HFFc6 (cell line): ENCODE measurements at places on chromosomes 6 and 20. TPM values are rescaled to one million over a fixed set of nuclear protein-coding genes. Genes with fewer than 3 reads are reported as not detected.

Gene COL12A1
- total RNA-seq: 206 to 279 TPM (median 229 TPM) in 3 replicates

Gene PRDM13
- total RNA-seq: not detected in 3 replicates

Gene MAN1A1
- total RNA-seq: 0.14 to 0.72 TPM (median 0.53 TPM) in 3 replicates

- no peaks in the 10 kb centered on the region for H3K36me3 ChIP-seq
- H3K4me1 ChIP-seq: peaks cover 11% of the 10 kb centered on the region
- H3K27ac ChIP-seq: no peak overlapping the region
- DNase-seq: no peak
- no peak overlapping the region for H3K4me3 ChIP-seq
Observed at GRCh38 chr6:80974579-80974978, 777.9 kb downstream of the TENT5A start.

DNA sequence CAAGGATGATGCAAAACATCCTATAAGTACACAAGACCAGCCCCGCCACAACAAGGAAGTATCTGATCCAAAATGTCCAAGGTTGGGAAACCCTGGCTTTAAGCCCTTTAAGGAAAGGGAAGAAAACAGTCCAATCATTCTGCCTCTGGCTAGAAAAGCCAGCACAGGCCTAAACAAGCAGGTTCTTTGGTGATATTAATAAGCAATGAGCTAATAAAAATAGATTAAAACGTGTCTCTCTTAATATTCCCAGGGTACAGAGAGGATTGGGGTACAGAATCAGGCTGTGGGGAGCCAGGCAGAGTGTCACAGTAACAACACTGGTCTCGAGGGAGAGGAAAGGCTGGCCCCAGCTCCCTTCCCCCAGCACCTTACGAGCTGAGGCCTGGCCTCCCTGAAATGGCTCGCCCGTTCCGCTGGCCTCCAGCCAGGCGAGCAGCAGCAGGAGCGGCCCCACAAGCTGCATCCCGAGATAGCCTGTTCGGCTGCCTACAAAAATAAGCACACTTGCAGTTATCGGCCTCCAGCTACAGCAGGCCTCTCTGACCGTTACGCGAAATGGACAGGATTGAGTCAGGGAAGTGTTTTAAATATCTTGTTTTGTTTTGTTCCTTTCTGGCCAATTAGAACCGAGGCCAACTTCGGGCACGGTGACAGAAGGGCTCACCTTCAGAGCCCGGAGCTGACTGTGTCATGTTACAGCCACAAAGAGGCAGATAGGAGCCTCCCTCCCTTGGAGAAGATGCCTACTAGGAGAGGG lies 4.0 kb upstream of the ZMYND8 start:
- H3K4me1 ChIP-seq: peaks cover 6% of the 10 kb centered on the region
- H3K4me3 ChIP-seq: peak overlapping the region; percentile 73
- H3K27me3 ChIP-seq: no peaks in the 10 kb centered on the region; the same call in 1 of the 2 replicates
- no peaks in the 10 kb centered on the region for H3K36me3 ChIP-seq
- peak; percentile 83 for DNase-seq

Gene MARCKS
- total RNA-seq: 168 to 201 TPM (median 174 TPM) in 3 replicates

Gene TRIM38
- 6.0 and 6.7 TPM in 2 replicates for total RNA-seq

DNA sequence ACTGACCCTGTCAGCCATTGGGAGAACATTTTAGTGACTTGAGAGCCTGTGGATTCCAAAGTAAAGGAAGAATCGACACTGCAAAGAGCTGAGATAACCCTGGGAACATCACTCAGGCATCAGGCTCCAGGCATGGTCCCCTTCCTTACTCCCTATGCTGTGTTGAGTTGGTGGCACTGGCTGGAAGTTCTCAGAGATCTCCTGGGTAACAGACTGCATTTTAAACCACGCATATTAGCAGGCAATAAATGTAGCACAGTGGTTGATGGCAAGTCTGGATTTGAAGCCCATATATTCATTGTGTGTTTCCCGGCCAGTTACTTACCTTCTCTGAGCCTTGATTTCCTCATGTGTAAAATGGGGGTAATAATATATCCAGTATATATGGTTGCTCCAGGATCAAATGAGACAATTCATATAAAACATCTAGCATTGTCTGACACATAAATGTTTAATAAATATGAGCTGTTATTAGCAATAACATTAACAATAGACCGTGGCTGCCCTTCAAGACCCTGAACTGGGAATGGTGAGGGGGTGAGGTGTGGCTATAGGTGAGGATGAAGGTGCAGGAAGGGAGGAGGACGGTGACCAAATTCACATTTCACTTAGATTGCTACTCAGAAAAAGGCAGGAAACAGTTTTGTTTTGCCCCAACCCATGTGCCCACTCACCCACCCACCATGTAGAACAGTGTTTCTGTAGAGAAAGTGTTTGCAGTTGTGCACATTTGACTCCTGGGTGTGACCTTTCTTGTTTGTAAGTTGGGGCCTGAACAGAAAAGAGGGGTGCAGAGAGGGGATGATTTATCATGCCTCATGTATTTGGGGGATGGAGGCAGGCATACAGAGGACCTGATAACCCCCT lies 2.1 kb downstream of the PLCG1 start:
- H3K4me1 ChIP-seq: peaks cover 59% of the 10 kb centered on the region
- H3K27ac ChIP-seq: peak overlapping the region; percentile 86
- peak overlapping the region; percentile 90 for H3K4me3 ChIP-seq
- H3K36me3 ChIP-seq: no peaks in the 10 kb centered on the region; the same call in 1 of the 2 replicates
- no peak for DNase-seq
- H3K27me3 ChIP-seq: peaks cover 2% of the 10 kb centered on the region

DNA sequence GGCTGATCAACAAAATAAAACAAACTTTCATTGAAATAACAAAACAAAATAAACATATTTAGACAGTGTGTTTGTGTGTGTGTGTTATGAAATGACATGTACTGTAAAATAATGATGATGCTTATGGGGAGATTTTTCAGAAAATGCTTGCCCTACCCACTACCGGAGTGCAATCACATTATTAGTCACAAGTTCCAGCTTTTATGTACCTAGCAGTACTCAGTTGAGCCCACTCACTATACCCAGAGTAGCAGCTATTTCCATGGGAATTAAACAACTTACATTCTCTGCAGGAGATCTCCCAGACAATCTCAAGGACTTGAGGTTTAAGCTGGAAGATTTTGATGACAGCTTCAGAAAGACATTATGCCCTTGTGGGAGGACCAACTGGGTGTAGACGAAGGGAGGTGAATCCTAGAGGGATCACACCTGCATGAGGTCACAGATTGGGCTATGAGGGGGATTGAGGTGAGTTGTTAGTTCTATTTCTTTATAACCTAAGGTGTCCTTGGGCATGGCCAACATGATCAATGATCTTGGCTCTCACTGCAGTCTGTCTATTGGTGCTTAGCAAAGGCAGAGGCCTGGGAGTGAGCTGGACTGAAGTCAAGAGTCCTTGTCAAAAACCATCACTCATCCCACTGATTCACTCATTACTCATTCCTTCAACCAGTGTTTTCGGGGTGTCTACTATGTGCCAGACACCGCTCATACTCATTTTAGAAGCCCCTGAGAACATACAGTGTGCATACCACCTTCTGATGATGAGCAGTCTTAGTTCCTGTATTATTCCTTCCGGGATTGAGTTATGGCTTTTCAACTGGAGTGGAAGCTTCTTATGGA lies 6.7 kb upstream of the CLIC5 start:
- no peaks in the 10 kb centered on the region for H3K4me1 ChIP-seq
- H3K4me3 ChIP-seq: no peak overlapping the region
- H3K27ac ChIP-seq: no peak overlapping the region
- no peaks in the 10 kb centered on the region for H3K36me3 ChIP-seq
- no peak for DNase-seq

GRCh38 chr6:157905590-157906342 lies 75.9 kb upstream of the SYNJ2 start:
- DNase-seq: no peak
- no peaks in the 10 kb centered on the region; the same call in none of the 2 replicates for H3K27me3 ChIP-seq
- peaks cover 17% of the 10 kb centered on the region for H3K4me1 ChIP-seq
- no peak overlapping the region for H3K4me3 ChIP-seq
- peaks cover 36% of the 10 kb centered on the region for H3K36me3 ChIP-seq

DNA sequence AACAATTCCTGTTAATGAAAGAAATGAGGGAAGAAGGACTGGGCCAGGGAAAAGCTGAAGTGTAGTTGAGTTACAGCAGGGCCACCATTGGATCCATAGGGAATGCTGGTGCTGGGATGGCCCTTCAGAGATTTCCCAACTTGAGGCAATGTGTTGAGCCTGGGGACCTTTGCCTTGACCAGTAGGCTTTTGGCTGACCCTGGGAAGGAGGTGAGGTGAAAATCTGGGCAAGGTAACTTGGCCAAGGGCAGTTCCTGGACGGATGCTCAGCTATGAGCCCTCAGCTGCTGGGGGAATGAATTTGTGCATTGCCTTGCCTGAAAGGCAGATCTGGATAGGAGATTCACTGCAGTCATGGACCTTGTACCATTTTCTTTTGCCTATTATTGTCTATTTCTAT lies 20.4 kb downstream of the UTRN start:
- H3K27me3 ChIP-seq: peaks cover 1% of the 10 kb centered on the region; the same call in 1 of the 2 replicates
- DNase-seq: no peak
- H3K36me3 ChIP-seq: peaks cover 43% of the 10 kb centered on the region
- H3K27ac ChIP-seq: peak overlapping the region; percentile 87
- peak overlapping the region; percentile 72 for H3K4me3 ChIP-seq

GRCh38 chr20:55266361-55266760 lies 739.0 kb downstream of the CBLN4 start:
- no peaks in the 10 kb centered on the region for H3K4me1 ChIP-seq
- no peak overlapping the region for H3K4me3 ChIP-seq
- DNase-seq: no peak
- H3K27me3 ChIP-seq: no peaks in the 10 kb centered on the region; the same call in 1 of the 2 replicates
- no peaks in the 10 kb centered on the region; the same call in 1 of the 2 replicates for H3K36me3 ChIP-seq

GRCh38 chr20:50848846-50849673 lies 54.2 kb downstream of the BCAS4 start:
- peaks cover 4% of the 10 kb centered on the region for H3K27me3 ChIP-seq
- H3K27ac ChIP-seq: no peak overlapping the region
- no peak for DNase-seq
- peaks cover 22% of the 10 kb centered on the region for H3K4me1 ChIP-seq

Gene WFDC2
- total RNA-seq: not detected in 3 replicates

GRCh38 chr6:135114355-135115145 lies 59.9 kb upstream of the HBS1L start:
- no peak overlapping the region for H3K4me3 ChIP-seq
- H3K27ac ChIP-seq: no peak overlapping the region
- no peaks in the 10 kb centered on the region for H3K4me1 ChIP-seq

GRCh38 chr6:168332020-168332419 lies 12.4 kb upstream of the DACT2 start:
- peaks cover 2% of the 10 kb centered on the region for H3K36me3 ChIP-seq
- H3K4me1 ChIP-seq: no peaks in the 10 kb centered on the region
- peaks cover 2% of the 10 kb centered on the region; the same call in 1 of the 2 replicates for H3K27me3 ChIP-seq
- DNase-seq: no peak
- no peak overlapping the region for H3K27ac ChIP-seq
- no peak overlapping the region for H3K4me3 ChIP-seq

DNA sequence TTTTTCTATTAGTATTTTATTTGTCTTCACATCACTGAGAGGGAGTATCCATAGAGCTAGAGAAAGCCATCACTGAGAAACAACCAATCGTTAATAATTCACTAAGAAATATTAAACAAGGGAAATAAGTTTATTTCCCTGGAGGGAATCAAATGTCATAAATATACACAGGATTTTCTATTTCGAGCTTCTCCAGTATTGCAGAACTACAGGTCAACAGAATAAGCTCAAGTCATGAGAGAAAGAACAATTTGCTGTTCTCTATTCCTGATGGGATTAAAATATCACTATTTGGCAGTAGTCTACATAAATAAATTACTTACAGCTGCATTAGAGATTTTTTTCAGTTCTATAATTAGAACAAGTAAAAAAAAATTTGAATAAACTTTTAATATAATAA lies 2.2 kb upstream of the FAM162B start:
- H3K36me3 ChIP-seq: no peaks in the 10 kb centered on the region
- no peak for DNase-seq
- no peak overlapping the region for H3K4me3 ChIP-seq
- no peak overlapping the region for H3K27ac ChIP-seq
- H3K27me3 ChIP-seq: peaks cover 6% of the 10 kb centered on the region

GRCh38 chr6:2942914-2943563 lies 28.3 kb downstream of the SERPINB6 start:
- H3K36me3 ChIP-seq: peaks cover 10% of the 10 kb centered on the region
- no peak overlapping the region for H3K4me3 ChIP-seq
- H3K27me3 ChIP-seq: peaks cover 1% of the 10 kb centered on the region; the same call in 1 of the 2 replicates
- H3K4me1 ChIP-seq: no peaks in the 10 kb centered on the region
- DNase-seq: no peak

- DNase-seq: peak; percentile 55
- H3K36me3 ChIP-seq: peaks cover 45% of the 10 kb centered on the region
- H3K27ac ChIP-seq: peak overlapping the region; percentile 77
- peak overlapping the region; percentile 61 for H3K4me3 ChIP-seq
Observed at GRCh38 chr20:1368448-1369199, 24.2 kb downstream of the FKBP1A start.

DNA sequence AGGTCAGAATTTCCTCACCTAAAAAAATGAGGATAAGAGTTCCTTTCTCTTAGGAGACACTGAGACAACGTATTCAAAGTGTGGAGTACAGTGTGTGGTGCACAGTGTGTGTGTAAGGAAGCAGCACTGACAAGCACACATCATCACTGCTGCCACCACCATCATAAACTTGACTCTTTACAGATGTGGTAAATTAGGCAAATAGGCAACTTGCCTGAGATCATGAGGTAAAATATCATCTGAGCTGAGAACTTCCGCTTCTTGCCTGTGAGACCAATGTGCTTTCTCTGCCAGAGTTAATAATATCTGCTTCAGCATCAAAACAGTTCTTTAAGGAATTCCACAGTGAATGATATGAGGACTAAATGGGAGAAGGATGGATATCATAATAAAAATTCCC lies 52.7 kb downstream of the LYRM4 start:
- peak overlapping the region; percentile 24; the same call in 1 of the 2 replicates for H3K27ac ChIP-seq
- no peaks in the 10 kb centered on the region for H3K36me3 ChIP-seq
- no peak overlapping the region for H3K4me3 ChIP-seq
- H3K4me1 ChIP-seq: peaks cover 37% of the 10 kb centered on the region
- H3K27me3 ChIP-seq: peaks cover 1% of the 10 kb centered on the region; the same call in 1 of the 2 replicates

Gene MOCS1
- 7.7 to 9.9 TPM (median 8.2 TPM) in 3 replicates for total RNA-seq

Gene FAM184A
- not detected in 3 replicates for total RNA-seq

GRCh38 chr6:81744131-81744530 lies 8.3 kb downstream of the TENT5A start:
- peak overlapping the region; percentile 40 for H3K27ac ChIP-seq
- H3K4me3 ChIP-seq: no peak overlapping the region
- peaks cover 58% of the 10 kb centered on the region for H3K4me1 ChIP-seq
- DNase-seq: no peak
- no peaks in the 10 kb centered on the region for H3K27me3 ChIP-seq

Gene TMEM30A
- total RNA-seq: 156 and 170 TPM in 2 replicates

- H3K4me3 ChIP-seq: no peak overlapping the region
- no peaks in the 10 kb centered on the region for H3K4me1 ChIP-seq
- DNase-seq: no peak
- H3K27me3 ChIP-seq: peaks cover 4% of the 10 kb centered on the region
- no peak overlapping the region for H3K27ac ChIP-seq
Observed at GRCh38 chr20:15603978-15604805, 969.1 kb downstream of the KIF16B start.

GRCh38 chr6:15659181-15659580 lies 3.6 kb downstream of the DTNBP1 start:
- H3K36me3 ChIP-seq: no peaks in the 10 kb centered on the region; the same call in 1 of the 2 replicates
- H3K27me3 ChIP-seq: peaks cover 5% of the 10 kb centered on the region; the same call in 1 of the 2 replicates
- no peak overlapping the region for H3K27ac ChIP-seq
- H3K4me1 ChIP-seq: peaks cover 24% of the 10 kb centered on the region
- H3K4me3 ChIP-seq: no peak overlapping the region

Gene ID4
- total RNA-seq: 7.3 to 11.6 TPM (median 8.3 TPM) in 3 replicates

Gene LHFPL5
- total RNA-seq: not detected in 3 replicates

- H3K27ac ChIP-seq: no peak overlapping the region
- no peak overlapping the region for H3K4me3 ChIP-seq
- no peaks in the 10 kb centered on the region for H3K4me1 ChIP-seq
- DNase-seq: no peak
- H3K36me3 ChIP-seq: 0 out of 2 replicates have a peak, but pooled peaks cover 4% of the 10 kb centered on the region
- H3K27me3 ChIP-seq: no peaks in the 10 kb centered on the region
Observed at GRCh38 chr6:167108278-167108677, 14.6 kb upstream of the CCR6 start.

Gene HSPA12B
- not detected in 3 replicates for total RNA-seq
